ENCODE measurements at places on chromosomes 1 and 21. TPM values are rescaled to one million over a fixed set of nuclear protein-coding genes. Genes with fewer than 3 reads are reported as not detected.

- no peak overlapping the region for H3K4me3 ChIP-seq
- no peak overlapping the region for H3K27ac ChIP-seq
Observed at GRCh38 chr1:217892750-217893149, 261.6 kb downstream of the SPATA17 start.

DNA sequence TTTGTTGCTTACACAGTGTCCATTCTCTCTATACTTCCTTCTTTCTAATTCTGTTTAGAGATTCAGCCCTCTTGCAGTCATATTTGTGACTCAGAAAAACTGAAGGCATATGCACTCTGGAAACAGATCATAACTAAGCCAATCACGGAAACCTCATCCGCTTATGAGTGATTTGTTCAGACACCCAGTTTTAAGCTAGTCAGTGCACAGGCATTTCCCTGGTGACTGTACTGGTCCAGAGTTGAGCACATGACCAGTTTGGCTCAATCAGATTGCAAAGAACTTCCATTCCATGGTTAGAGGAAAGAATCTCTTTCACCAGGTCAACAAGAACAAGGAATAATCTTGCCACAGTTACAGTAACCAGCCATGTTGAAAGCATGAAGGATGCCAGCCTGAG, 69.2 kb upstream of the SGIP1 start:
- no peak for DNase-seq
- H3K4me3 ChIP-seq = no peak overlapping the region
- H3K27ac ChIP-seq = no peak overlapping the region
- H3K27me3 ChIP-seq = no peaks in the 10 kb centered on the region

DNA sequence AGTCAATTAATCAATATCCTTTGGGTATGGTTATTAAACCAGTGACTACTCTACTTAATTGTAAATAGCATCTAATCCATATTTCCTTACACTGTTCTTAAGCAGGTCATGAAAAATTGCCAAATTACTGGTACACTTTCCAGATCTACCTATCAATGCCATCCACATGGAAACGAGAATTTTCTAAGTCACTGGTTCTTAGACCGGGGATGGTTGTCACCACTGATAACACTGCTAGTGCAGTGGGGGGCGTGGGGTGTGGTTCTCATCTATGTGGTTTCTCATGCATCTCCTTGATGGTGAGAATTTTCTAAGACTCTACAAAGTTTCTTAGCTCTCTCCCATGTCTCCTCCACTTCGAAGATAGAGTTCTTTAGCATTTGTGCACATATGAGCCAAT, 63.7 kb upstream of the COG2 start:
- no peak overlapping the region for H3K4me3 ChIP-seq
- H3K27me3 ChIP-seq = no peaks in the 10 kb centered on the region
- H3K36me3 ChIP-seq = peaks cover 9% of the 10 kb centered on the region
- H3K27ac ChIP-seq = no peak overlapping the region

GRCh38 chr1:15017120-15017519, 136.4 kb upstream of the TMEM51 start:
- no peak overlapping the region for H3K4me3 ChIP-seq
- DNase-seq = no peak
- H3K27me3 ChIP-seq = no peaks in the 10 kb centered on the region
- H3K4me1 ChIP-seq = no peaks in the 10 kb centered on the region
- no peak overlapping the region for H3K27ac ChIP-seq
- no peaks in the 10 kb centered on the region for H3K36me3 ChIP-seq

DNA sequence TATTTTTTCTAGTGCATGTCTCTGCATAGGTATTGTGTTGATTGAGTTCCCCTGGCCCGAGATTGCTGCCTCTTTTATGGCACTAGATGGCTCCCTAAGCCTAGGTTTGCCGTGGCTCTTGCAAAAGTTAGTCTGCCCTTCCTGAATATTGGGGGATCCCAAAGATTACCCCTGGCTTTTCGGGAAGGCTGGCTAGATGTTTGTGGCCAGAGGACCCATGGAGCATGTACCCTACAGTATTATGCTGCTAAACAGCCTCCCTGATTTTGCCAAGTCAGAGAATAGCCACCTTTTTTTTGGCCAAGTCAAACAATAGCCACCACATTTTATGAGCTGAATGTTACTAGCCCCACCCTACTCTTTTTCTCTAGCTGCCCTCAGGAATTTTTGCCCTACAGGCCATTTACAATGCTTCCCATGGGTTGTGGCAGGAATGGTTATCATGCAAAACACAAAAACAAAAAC, 343.2 kb downstream of the OLFM3 start:
- DNase-seq = peak; percentile 78
- H3K36me3 ChIP-seq = peaks cover 35% of the 10 kb centered on the region
- H3K27ac ChIP-seq = peak overlapping the region; percentile 43
- H3K4me1 ChIP-seq = peaks cover 2% of the 10 kb centered on the region
- no peak overlapping the region for H3K4me3 ChIP-seq

- no peak for DNase-seq
- peaks cover 10% of the 10 kb centered on the region for H3K36me3 ChIP-seq
- no peaks in the 10 kb centered on the region for H3K27me3 ChIP-seq
- no peak overlapping the region for H3K27ac ChIP-seq
Observed at GRCh38 chr1:8649027-8649426, 168.4 kb downstream of the RERE start.

DNA sequence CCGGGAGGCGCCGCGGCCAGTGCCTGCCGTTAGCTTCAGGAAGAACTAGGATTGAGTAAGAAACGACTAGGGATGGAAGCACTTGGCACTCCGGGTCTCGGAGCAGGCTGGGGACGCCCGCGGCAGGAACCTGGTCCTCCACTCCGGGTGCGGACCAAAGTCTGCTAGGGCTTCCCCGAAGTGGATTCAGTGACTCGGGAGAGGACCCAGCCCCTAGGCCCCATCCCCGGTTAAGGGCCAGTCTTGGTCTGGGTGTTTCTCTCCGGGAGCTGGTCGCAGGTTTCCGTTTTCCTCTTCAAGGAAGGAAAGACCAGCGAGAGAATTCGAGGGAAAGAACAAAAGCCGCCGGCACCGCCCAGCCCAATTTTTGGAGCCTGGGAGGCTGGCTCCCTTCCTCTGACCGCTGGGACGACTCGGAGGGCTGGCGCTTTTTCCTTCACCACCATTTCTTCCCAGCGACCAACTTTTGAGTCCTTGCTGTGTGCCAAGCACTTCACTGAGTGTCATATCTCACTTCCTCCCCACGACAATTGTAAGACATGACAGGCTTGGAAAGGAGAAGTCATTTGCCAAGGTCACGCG, 16.8 kb upstream of the STMN1 start:
- H3K27ac ChIP-seq = no peak overlapping the region
- peak; percentile 69 for DNase-seq
- H3K27me3 ChIP-seq = no peaks in the 10 kb centered on the region
- peak overlapping the region; percentile 69 for H3K4me3 ChIP-seq

Gene RAD54L
- total RNA-seq = 46.8 TPM

Gene FBXO28
- 55.0 TPM for total RNA-seq

Gene ENAH
- total RNA-seq = 285 TPM

Gene GNAT2
- not detected for total RNA-seq

GRCh38 chr1:201229771-201230635, 39.4 kb downstream of the IGFN1 start:
- H3K27me3 ChIP-seq = peaks cover 2% of the 10 kb centered on the region
- no peak overlapping the region for H3K4me3 ChIP-seq

Gene MAD2L2
- 289 TPM for total RNA-seq

- no peak overlapping the region for H3K27ac ChIP-seq
- H3K4me1 ChIP-seq = no peaks in the 10 kb centered on the region
Observed at GRCh38 chr1:246420300-246420699, 86.8 kb downstream of the SMYD3 start.

DNA sequence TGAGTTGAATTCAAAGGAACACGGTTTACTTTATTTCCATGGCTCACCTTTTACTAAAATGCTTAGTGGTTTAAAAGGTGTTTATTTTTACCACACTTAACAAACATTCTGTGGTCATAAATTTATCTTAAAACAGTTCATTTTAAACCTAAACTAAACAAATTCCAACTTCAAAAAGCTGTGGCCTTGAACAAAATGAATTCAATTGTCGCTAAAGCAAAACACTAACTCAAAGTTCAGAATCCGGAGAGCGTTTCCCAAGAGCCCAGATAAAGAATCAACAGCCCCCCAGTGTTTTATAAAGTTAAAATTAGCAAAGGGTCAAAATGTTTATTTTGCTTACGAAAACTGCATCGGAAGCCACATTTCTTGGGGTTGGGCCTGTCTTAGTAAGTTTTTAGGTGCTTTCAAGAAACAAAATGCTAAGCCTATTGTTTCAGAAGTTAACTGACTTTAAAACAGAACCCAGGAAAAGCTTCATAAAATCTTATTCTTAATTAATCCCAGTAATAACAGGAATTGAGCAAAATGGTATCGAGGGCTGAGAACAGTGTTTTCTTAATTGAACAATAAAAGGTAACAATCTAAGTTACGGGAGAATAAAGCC, 1.3 kb downstream of the PUM1 start:
- no peaks in the 10 kb centered on the region for H3K27me3 ChIP-seq
- peak overlapping the region; percentile 88 for H3K27ac ChIP-seq
- peak overlapping the region; percentile 98 for H3K4me3 ChIP-seq
- peaks cover 2% of the 10 kb centered on the region for H3K4me1 ChIP-seq
- H3K36me3 ChIP-seq = peaks cover 15% of the 10 kb centered on the region

Gene ADAMTS5
- 0.99 TPM for total RNA-seq

DNA sequence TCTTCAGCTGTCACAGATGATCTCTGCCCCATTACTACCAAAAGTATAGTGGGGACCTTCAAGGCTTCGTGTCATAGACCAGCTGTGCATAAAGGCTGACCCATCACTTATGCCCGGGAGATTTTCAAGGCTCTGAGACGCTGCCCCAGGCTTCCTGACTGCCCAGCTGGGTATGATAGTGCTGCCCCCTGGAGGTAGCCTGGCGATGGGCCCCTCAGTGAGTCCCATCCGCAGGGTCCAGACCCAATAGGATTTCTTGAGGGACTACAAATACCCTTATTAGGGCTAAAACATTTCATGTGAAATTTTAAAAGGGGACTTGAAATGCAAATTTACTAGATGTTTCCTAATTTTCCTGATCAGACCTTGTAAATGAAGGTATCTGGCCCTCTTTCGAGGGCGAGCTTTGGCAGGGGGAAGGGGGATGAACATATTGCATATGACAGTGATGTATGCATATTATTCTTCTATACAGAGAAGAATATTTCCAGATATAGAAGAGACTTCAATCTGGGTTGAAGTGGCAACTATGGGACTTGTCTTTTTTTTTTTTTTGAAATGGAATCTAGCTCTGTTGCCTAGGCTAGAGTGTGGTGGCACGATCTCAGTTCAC, 11.7 kb upstream of the FCMR start:
- peak; percentile 81 for DNase-seq
- H3K4me1 ChIP-seq = no peaks in the 10 kb centered on the region
- H3K4me3 ChIP-seq = no peak overlapping the region
- no peaks in the 10 kb centered on the region for H3K36me3 ChIP-seq

Gene FCRL1
- not detected for total RNA-seq

- H3K27me3 ChIP-seq = no peaks in the 10 kb centered on the region
- no peaks in the 10 kb centered on the region for H3K36me3 ChIP-seq
- DNase-seq = no peak
- H3K27ac ChIP-seq = no peak overlapping the region
- no peak overlapping the region for H3K4me3 ChIP-seq
- H3K4me1 ChIP-seq = no peaks in the 10 kb centered on the region
Observed at GRCh38 chr1:151124763-151125403, 21.5 kb downstream of the SEMA6C start.

DNA sequence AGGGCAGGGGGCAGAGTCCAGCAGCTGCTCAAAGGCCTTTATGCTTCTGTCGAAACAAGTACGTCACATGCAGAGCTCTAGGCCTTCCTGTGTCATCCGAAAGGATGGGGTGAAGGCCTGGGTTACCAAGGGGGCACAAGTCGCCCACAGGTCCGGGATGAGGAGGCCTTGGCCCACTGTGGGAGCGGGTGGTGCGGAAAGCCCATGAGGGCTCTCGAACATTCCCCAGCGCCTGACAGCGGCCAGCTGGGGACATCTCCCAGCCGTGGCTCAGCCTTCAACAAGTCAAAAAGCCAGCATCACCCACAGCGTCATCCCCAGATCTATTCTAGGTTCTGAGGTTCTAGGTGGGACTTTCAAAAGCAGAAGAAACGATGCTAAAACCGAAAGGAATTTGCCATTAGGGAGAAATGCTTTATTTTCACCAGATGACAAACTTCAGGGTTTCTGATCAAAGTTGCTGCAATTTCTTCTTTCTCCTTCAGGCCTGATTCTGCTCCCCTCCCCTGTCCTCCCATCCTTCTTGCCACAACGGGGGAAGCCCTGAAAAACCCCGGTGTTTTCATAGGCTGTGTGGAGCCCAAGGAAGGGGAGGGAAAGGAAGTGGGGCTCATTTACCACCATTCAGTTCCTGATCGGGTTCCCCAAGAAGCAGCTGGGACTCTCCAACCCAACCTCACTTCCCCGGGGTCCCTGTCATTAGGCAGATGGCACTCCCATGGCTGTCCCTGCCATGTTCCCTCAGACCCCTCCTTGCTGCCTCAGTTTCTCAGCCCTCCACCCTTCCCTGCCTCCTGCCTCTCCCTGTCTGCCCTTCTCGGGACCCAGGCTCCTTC, 17.6 kb downstream of the GPR137B start:
- no peak overlapping the region for H3K27ac ChIP-seq
- no peaks in the 10 kb centered on the region for H3K4me1 ChIP-seq
- H3K27me3 ChIP-seq = no peaks in the 10 kb centered on the region
- peaks cover 33% of the 10 kb centered on the region for H3K36me3 ChIP-seq

DNA sequence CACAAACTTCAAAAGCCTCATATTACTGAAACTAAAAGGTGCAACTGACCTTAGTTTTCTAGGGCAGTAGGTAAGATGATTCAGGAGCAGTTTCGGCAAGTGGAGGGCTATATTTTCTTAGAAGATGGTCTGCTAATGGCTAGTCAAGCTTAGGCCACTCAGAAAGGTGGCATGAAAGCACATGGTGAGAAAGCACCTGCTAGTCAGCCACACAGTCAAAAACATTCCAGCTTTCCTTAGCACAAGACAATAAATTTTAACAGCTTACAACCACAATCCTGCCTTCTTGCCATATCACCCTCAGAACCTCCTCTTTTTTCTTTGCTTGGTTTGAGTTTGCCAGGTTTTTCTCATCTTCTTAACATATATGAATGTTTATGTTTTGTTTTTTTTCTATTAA, 81.1 kb upstream of the SLFNL1 start:
- H3K27me3 ChIP-seq = no peaks in the 10 kb centered on the region
- H3K27ac ChIP-seq = no peak overlapping the region
- H3K4me1 ChIP-seq = peaks cover 2% of the 10 kb centered on the region
- H3K36me3 ChIP-seq = no peaks in the 10 kb centered on the region

- no peak for DNase-seq
- H3K4me1 ChIP-seq = no peaks in the 10 kb centered on the region
- H3K4me3 ChIP-seq = no peak overlapping the region
- H3K27me3 ChIP-seq = no peaks in the 10 kb centered on the region
- no peaks in the 10 kb centered on the region for H3K36me3 ChIP-seq
Observed at GRCh38 chr1:41568204-41568603, 83.7 kb upstream of the EDN2 start.

Gene EPS8L3
- total RNA-seq = not detected

GRCh38 chr1:27658951-27659496, 13.0 kb downstream of the IFI6 start:
- peaks cover 10% of the 10 kb centered on the region for H3K4me1 ChIP-seq
- H3K27me3 ChIP-seq = no peaks in the 10 kb centered on the region
- peak; percentile 51 for DNase-seq
- no peaks in the 10 kb centered on the region for H3K36me3 ChIP-seq
- no peak overlapping the region for H3K27ac ChIP-seq

GRCh38 chr1:178986204-178986603, 39.5 kb upstream of the FAM20B start:
- H3K27ac ChIP-seq = no peak overlapping the region
- H3K4me3 ChIP-seq = no peak overlapping the region
- no peak for DNase-seq

Gene S100A7A
- not detected for total RNA-seq

GRCh38 chr1:99534638-99534930, 111.3 kb upstream of the PALMD start:
- H3K27ac ChIP-seq = no peak overlapping the region
- H3K4me3 ChIP-seq = no peak overlapping the region
- no peak for DNase-seq
- no peaks in the 10 kb centered on the region for H3K4me1 ChIP-seq
- H3K27me3 ChIP-seq = no peaks in the 10 kb centered on the region

Data from H9 (cell line).